ENCODE measurements at places on chromosomes 2 and 18.

- peak; percentile 87 for DNase-seq
Observed at GRCh38 chr18:70464343-70465114, 175.7 kb downstream of the SOCS6 start.

DNA sequence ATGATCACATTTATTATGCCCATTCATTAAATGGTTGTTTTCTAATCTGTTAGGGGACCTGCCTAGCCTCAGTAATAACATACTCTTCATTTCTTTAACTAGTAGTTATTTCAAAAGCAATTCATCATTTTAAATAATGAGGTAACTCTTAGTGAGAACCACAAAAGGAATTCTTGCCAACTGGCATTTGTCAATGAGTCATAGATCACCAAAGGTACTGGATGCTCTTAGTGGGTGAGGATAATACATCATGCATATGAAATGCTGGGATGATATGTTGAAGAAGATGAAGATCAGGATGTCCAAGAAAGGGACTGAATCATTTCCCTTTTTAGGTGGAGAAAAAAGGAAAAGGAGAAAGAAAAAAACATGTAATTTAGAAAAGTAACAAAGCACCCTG, 826.2 kb upstream of the DDX18 start:
- DNase-seq = no peak

DNA sequence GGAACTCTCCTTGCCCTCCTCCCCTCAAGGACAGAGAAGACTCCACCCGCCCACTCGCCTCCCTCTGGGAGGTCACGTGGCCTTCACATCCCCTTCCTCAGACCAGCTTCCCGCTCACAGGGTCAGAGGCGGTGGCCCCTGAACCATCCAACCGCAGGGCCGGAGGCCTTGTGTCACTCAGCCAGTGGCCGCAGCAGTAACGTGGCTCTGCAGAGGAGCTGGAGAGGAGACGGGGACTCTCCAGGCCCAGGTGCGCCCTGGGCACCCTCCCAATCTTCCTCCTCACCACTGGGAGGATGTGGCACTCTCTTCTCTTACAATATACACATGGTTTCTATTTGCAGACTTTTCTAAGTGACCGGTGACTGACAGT, 161.7 kb downstream of the TWIST2 start:
- DNase-seq = no peak

- no peak for DNase-seq
Observed at GRCh38 chr2:117859924-117860647, 45.6 kb downstream of the DDX18 start.

GRCh38 chr2:85254540-85255300, 73.1 kb downstream of the TGOLN2 start:
- no peak for DNase-seq

GRCh38 chr2:95314964-95315611, 17.9 kb downstream of the KCNIP3 start:
- DNase-seq = peak; percentile 75

DNA sequence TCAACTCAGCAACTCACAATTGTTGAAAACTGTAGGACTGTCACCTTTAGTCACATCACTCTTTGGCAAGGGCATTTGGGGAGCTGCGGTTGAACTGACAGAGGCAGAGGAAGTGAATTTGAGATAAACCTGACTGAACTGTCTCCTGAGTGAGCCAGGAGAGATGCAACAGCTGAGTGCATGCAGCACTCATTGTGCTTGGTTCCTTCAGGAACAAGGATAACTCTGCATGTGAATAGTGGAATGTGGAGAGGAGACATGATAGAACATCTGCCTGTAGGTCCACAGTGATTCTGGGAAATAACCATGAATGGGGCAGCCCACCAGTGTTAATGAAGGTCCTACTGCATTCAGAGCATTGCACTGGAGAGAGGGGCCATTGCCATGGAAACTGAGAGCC, 494.7 kb downstream of the STK39 start:
- no peak for DNase-seq

DNA sequence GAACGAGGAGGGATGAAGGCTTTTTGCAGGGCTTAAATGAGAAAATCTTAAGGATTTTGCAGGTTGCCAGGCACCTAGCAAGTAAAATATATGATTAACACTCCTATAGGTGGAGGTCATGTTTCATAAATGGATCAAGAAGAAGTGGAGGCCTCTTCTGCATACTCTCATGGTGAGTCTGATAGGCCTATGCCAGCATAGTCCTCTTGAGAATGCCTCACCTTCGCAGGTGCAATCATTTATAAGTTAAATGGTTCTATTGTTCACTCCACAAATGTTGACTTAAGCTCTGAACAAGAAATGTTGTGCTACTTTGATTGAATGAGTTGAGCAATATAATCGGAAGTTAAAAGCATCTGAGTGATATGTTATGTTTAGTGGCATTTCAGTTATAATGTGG, 12.1 kb downstream of the LRRTM1 start:
- no peak for DNase-seq

DNA sequence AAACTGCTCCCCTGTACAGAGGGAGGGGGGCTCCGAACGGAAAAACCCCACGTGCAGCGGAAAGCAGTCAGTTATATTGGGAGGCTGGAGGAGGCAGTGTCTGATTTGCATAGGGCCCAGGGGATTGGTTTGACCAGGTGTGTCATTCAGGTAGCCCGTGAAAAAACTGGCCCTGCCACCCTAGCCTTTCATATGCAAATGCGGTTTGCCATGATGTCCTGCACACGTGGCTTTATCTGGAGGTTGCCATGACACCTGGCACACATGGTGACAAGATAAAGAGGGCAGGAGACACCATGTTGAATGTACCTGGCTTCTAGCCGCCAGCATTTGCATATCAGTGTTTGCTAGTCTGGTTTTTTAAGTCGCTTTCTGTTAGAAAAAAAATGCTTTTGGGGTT, 20.5 kb downstream of the SLC25A52 start:
- no peak for DNase-seq

GRCh38 chr2:136305517-136306192, 187.7 kb upstream of the CXCR4 start:
- DNase-seq = no peak

DNA sequence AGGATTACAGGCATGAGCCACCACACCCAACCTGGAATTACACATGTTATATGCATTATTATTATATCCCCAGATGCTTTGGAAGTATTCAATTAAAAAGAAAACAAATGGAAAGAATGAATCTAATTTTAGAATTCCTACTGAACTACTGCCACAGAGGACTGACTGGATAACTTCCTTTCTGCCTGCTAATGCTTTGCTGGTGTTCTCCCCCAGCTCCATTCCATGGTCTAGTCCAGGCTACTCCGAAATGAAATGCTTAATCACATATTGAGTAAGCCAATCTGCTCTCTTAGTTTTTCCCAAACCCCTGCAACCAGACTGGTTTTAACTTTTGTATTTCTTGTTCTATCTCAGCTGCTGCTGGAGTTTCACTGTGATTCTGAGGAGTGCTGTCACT, 519.1 kb downstream of the SOX11 start:
- no peak for DNase-seq

All from dorsolateral prefrontal cortex (tissue), 122 donors.